ENCODE measurements at places on chromosomes 2 and 18.

DNA sequence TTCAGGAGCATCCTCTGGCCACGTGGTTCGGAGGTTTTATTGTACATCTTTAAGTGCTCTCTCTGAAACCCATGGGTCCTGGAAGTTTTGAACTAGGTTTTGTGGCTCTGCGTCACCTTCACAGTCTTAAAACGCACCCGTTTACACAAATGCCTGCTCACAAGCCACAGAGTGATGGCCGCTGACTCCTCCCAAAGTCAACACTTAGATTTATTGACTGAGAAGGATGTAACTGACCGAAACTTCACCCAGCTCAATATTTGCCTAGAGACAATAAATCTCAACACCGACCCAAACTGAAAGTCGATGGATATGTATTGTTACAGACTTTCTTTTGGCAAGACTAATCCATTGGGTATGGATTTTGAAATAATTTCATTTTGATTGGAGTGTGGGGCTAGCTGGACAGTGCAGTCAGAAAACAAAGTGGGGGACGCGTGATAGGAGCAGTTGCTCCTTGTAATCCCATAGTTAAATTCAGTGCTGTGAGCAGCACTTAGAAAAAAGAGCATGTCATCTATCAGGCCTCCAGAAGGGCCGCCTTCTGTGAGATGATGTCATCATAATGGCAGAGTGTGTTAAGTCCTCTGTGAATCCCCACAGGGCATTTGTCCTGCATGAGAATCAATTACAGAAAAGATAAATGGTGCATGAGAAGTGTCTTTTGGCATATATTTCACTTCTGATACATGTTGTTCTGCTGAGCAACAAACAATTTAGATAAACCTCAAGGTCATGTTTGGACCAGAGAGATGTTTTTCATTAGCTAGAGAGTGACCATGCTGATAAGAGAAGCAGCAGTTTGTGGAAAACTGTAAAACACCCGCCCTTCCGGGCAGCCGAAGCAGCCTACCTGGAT, 183.7 kb downstream of the INO80D start:
- DNase-seq: no peak

DNA sequence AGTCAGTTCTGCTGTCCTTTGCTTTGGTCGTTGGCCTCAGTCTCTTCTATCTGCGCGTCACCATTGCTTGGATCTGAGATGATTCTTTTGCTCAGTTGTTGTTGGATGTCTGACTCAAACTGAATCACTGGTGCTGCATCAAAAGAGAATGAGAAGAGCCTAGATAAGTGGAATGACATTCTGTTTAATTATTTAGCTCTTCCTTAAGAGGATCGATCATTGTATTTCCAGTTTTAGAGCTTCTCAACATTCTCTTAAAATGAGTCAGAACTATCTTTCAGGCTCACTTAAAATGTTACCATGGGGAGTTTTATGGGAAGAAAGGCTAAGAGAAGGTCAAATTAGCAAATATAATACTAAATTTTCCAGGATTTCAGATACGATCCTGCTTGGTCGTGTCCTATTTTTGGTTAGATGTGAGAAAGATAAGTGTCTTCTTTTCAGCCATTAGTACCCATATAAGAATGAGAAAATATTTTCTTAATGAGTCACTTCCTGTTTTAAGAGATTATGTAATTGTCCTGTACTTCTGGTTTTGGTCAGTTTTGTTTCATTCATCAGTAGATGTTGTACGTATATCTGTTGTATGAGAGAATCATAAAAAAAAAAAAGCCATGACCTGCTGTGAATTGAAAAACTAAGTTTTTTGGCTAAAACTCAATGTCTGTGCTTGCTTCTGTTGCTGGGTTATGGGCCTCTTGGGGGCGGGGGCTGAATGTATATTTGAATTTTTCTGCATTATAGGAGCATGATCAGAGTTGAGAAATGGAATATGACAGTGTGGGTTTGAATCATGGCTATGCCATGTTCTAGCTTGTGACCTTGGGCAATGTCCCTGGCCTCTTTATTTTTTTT, 31.6 kb upstream of the CASP10 start:
- DNase-seq: no peak

DNA sequence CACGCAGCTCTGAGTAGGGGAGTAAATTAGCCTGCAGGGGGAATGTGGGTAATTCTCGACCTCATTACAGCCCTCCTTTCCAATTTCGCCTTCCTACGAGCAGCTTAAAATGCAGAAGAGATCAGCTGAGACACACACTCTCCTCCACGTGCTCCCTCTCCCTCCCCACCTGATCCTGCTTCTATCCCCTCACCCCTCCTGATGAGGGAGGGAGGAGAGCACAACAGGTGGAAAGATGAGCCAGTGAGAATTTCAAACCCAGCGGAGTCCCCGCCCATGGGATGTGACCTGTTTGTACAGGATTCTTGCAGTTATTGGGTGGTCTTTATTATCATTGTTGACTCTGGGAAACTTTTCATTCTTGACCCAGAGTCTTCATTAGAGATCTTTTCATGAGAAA, 35.5 kb downstream of the DDX18 start:
- no peak for DNase-seq

GRCh38 chr2:44668336-44668735, 273.2 kb upstream of the SIX3 start:
- DNase-seq: no peak

DNA sequence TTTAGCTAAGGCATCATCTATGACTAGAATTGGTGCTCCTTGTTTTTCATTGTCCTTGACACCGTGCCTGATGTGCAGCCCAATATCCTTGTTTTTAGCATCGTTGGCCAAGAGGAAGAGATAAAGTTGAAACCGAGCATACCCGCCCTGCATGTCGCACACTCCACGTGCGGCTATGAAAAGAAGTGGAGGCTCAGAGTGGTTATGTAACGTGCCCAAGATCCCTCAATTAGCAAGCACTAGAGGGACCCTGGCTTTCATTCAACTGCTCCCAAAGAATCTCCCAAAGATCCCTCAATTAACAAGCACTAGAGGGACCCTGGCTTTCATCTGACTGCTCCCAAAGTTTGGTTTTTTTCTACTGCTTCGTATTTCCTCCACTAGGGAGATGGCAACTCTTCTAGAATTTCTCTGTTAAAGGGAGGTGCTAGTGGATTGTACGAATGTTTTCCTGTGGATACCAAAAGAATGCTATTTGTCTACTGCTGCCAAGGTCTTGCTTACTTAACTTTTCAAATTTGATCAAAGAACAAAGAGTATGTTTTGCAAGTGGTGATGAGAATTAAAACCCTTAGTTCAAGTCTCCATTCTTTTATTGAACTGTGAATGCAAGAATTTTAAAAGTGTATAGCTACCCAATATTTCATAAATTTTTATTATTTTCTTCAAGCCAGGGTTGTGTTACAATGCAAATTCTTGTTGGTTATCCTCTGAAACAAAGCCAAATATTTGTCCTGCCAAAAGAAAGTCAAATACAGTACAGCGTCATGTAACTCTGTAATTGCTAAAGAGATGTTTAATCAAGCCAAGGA, 92.1 kb downstream of the AOX1 start:
- no peak for DNase-seq

DNA sequence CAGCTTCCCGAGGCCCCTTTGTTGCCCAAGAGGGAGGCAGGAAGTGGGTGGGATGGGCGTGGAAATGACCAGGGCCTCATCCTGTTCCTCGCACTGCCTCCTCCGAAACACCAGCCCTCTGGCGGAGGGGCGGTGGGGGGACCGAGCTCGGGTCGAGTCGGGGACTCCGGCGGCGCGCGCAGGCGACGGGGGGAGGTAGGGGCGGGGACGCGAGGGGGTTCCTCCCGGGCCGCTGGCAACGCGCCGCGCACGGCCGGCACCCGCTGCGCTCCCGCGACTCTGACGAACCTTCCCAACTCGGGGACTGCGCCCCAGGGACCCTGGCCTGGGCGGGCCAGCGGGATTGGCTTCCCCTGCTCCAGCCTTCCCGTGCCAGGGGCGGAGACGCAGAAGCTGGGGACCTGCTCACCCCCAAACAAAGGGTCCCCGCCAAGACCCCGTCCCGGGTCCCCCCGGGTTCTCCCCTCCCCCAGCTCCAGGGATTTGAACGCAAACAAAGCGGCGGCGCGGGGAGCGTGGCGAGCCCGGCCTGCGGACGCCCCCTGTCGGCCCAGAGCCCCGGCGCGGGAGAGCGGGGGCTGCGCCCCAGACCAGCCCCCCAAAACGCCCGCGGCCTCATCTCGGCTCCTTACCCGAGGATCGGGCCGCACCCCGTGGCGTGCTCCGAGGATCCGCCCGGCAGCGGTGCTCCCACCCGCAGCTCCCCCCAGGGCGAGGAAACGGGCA, 1.2 kb downstream of the SEMA4C start:
- peak; percentile 96 for DNase-seq

GRCh38 chr2:32453242-32454062, 96.6 kb downstream of the BIRC6 start:
- no peak for DNase-seq

- peak; percentile 44 for DNase-seq
Observed at GRCh38 chr2:2901384-2902345, 476.0 kb downstream of the EIPR1 start.

GRCh38 chr18:21684731-21685130, 19.8 kb downstream of the ABHD3 start:
- no peak for DNase-seq

DNA sequence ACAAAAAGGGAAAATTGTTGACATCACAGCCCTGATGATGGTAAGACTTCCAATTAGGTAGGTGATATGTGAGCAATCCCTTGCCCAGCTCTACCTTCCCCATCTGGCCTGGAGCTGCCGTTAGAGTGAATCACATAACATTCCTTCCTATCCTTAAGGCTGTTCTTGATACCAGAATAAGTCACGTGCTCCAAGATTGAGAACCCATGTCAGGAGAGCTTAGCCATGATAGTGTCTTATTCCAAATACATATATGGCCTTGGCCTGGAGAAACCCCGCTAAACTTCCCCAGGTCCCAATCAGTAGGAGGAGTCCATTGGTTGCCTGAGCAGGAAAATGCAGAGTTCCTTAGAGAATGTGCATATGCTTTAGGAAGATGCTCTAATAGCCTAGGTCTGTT, 70.0 kb upstream of the ACVR2A start:
- no peak for DNase-seq

GRCh38 chr18:70074116-70074515, 126.4 kb upstream of the CD226 start:
- DNase-seq: no peak

- no peak for DNase-seq
Observed at GRCh38 chr18:57728941-57729511, 74.1 kb downstream of the ATP8B1 start.

DNA sequence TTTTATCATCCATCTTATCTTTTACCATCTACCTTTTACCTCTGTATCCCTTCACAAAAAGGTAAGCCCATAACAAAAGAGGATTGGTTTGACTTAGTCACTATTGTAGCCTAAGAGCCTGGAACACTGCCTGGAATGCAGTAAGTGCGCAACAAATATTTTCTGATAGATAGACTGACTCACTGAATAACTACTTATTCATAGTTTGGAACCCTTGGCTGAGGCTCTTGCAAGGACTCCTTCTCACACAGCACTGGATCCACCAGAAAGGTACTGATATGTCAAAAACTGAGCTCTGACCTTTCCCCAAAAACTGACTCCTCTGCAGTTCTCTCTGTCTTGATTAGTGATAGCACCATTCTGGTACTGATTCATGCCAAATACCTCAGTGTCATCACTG, 426.7 kb downstream of the SETBP1 start:
- DNase-seq: no peak

DNA sequence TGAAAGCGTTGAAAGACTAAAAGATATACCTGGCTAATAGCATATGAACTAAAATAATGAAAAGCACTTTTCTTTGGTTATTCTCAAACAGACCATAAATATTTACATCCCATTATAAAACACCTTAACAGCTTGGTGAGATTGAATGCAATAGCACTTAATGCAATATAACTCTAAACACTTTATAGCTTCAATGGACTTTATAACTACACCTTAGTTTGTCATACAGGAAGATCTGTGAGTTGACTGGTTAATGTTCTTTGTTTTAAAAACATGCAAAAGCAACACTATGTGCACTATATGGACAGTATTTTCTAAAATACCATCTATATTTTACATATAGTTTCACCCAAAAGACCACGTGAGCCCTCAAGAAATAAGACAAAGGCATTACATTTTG, 353.3 kb upstream of the ACVR2A start:
- no peak for DNase-seq

DNA sequence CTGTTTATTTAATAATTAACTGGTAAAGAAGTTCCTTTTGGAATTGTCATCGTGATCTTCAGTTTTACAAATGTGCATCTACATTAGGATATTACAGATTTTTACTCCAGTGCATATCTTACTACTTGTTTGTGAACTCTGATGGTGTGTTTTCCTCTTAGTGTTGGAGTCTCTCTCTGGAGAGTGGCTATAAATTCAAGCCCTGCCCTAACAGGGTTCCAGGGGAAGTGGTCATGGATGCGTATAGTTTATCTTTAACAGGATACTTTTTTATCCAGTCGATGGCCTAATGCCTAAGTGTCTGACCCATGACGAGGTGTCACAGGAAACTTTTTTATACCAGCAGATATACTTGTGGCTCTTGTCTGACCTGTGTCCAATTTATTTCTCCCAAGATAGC, 75.4 kb downstream of the CHN1 start:
- DNase-seq: no peak

DNA sequence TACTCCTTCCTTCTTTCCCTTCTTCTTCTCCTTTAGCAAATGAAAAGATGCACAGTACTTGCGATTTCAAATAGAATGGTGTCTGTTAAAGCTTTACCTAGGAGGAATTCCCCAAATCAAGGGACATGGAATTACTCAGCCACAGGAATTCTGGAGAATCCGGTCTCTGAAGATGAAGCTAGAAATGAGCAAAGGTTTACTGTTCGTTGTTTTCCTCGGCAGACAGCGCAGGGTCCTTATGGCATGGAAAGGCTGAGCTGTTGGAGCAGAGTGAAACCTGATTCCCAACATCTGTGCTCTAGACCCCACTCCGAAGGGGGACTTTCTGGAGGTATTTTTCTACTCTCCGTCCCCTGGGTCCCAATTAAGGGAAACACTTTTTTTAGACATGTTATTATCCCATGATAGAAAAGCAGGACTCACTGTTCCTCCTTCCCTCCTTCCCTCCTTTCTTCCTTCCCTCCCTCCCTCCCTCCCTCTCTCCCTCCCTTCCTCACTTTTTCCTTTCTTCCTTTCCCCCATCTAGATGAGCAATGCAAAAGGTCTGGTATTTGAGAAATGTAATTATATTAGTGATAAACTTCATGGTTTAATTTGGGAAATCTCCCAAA, 47.1 kb downstream of the CDCA7 start:
- DNase-seq: no peak

- no peak for DNase-seq
Observed at GRCh38 chr2:119746836-119747686, 12.7 kb upstream of the PTPN4 start.

DNA sequence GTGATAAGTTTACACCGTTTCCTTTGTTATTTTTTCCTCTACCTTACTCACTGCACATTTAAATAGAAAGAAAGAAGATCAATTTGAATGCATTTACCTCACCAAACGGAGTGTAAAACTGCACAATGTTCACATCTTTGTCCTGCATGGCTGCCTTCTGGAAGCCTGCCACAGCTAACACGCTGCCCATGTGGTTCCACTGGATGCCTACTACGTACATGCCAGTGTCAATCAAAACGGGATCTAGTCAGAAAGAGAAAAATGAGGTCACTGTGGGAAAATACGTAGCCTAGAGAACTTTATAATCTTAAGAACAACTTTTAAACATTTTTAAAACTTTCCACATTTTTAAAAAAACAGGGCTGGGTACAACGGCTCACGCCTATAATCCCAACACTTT, 16.4 kb downstream of the WDR35 start:
- DNase-seq: no peak

GRCh38 chr2:140597836-140598235, 1533.0 kb downstream of the LRP1B start:
- DNase-seq: no peak

All from osteocyte (in vitro differentiated cells).